Articular chondrocyte of knee joint (primary cell): ENCODE measurements at places on chromosomes 6 and 20. TPM values are rescaled to one million over a fixed set of nuclear protein-coding genes. Genes with fewer than 3 reads are reported as not detected.

CLPSL1 gene
- total RNA-seq = not detected in 2 replicates

TMEM151B gene
- total RNA-seq = under 0.01 TPM in 2 replicates

MYT1 gene
- total RNA-seq = not detected in 2 replicates

MAP1LC3A gene
- total RNA-seq = 22.7 and 30.8 TPM in 2 replicates

GTSF1L gene
- not detected in 2 replicates for total RNA-seq

EDN1 gene
- 0.54 and 0.65 TPM in 2 replicates for total RNA-seq

KIAA1755 gene
- 2.0 and 3.7 TPM in 2 replicates for total RNA-seq
